Nucleus accumbens (tissue), 56 donors: ENCODE measurements at places on chromosomes 7 and 10.

- DNase-seq, result no peak
These were observed 101.3 kb downstream of the MDFIC start for GRCh38 chr7:115023219-115023618.

- DNase-seq, result no peak
These were observed 110.1 kb downstream of the PLCE1 start for GRCh38 chr10:94103801-94104221.

GRCh38 chr7:135995748-135996147 is 18.6 kb upstream of the MTPN start:
- DNase-seq, result no peak

GRCh38 chr10:47008769-47009168 is 97.5 kb downstream of the PTPN20 start:
- DNase-seq, result no peak

DNA sequence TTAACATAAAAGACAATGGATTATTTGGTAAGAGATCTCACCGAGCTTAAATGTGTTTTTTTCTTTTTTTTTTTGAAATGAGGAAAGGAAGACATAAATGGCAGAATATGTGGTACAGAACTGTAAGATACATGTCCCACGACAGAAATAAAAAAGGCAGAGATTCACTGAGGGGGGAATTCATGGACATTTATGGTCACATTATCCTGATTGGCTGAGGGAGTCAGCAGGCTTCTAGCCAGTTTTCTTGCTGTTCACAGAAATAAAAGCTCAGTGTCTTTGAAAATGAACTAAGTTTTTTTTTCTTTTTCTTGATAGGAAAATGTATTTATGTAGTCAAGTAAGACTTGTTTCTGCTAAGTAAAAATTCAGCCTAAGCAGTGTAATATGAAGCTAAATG is 8.2 kb upstream of the FAS start:
- no peak for DNase-seq

GRCh38 chr7:113483657-113484056 is 365.3 kb upstream of the SMIM30 start:
- DNase-seq, result no peak

- DNase-seq, result no peak
These were observed 396.7 kb downstream of the EXOC4 start for GRCh38 chr7:133649593-133649992.

DNA sequence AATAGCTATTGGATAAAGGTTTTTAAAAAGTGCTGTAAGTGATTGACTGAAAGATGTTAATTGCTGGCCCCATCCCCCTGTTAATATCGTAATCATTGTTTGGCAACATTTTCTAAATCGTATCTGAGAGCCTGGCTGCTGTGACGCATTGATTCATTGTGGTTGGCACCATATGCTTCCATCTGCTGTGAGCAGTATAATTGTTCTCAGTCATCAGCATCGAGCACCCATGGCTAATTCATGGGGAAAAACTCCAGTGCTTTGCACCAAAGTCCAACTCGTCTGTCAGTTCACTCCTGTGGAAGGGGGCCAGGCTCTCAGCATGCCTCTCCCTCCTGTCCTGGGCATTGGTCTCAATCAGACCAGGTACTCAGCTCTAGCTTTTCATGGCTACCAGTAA is 205.2 kb downstream of the STK31 start:
- DNase-seq, result no peak

- no peak for DNase-seq
These were observed 114.5 kb downstream of the LARP4B start for GRCh38 chr10:816958-817357.

DNA sequence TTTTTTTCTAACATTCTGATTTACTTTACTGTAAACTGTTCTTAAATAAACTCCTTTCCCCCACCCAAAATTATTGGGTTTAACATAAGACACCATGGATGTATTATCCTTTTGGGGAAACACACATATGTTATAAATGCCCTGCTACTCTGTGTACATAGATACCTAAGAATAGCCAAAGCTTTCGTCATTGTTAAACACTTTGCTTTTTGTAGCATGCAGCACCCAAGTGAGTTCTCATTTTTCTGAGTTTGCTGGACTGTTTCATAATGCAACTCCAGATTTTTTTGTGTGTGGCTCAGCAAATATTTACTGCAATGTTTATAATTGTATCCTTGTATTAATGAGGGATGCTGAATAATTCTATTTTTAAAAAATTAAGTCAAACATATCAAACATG is 86.9 kb downstream of the VTI1A start:
- no peak for DNase-seq

DNA sequence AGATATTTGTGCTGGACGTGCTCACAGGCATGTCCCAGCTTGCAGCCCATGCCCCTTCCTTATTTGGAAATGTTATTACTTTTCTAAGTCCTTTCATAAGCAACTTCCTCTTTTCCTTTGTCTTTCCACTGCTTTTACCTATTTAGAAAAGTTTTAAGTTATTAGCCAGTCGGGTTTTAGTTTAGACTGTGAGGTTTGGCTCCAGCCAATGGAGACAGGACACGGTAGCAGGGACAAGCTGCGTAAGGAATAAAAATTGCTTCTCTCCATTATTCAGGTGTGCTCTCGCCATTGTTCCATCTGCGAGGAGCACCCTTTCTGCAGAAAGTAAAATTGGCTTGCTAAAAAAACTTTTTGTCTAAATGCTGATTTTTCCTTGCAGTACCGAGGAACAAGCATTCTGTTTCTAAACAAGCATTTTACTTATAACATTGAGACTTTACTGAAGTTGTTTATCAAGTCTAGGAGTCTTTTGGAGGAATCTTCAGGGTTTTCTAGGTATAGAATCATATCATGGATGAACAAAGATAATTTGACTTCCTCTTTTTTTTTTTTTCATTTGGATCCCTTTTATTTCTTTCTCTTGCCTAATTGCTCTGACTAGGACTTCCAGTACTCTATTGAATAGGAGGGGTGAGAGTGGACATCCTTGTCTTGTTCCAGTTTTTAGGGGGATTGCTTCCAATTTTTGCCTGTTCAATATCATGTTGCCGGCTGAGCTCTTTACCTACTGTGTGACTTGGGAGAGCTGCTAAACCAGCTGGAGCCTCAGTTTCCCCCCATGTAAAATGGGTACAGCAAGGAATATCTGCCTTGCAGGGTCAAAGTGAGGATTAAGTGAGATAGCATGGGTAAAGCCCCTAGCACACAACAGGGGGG is 63.8 kb downstream of the ALOX5 start:
- DNase-seq, result no peak

DNA sequence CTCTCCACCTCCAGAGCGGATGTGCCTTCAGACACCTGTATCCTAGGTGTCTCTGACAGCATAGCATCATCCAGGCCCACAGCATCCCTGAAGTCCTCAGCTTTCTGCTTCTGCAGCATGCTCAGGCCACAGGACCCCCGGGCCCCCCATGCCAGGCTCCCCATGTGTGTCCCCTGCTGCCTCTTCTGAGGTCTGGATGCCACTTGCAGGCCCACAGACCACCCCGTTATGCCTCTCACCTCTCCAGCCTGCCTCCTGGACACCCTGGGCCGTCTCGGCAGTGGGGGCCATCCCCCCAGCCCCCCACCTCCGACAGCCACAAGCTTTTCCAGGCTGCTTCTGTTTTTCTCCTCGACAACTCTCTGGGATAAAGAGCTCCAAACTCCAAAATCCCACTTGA is 84.4 kb downstream of the WNT2 start:
- DNase-seq, result no peak

GRCh38 chr7:24882989-24883621 is 96.9 kb downstream of the OSBPL3 start:
- DNase-seq, result no peak

GRCh38 chr10:103273041-103273441 is 3.9 kb upstream of the INA start:
- DNase-seq, result no peak

DNA sequence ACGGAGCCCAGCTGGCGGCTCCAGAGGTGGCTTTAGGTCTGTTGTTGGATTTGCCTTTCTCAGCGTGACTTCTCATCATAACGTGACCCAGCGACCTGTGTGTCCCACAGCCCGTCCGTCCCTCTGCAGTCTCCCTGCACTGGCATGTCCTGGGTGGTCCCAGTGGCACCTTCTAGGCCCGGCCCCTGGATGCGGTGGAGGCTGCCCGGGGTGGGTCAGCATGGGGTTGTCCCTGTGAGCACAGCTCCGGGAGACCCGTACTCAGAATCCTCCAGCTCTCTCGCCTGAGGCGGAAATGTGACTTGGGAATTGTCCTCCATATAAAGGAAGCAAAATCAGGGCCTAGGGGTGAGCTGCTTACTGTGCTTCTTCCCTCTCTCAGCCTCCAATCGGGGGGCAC is 25.6 kb upstream of the AP5Z1 start:
- no peak for DNase-seq

DNA sequence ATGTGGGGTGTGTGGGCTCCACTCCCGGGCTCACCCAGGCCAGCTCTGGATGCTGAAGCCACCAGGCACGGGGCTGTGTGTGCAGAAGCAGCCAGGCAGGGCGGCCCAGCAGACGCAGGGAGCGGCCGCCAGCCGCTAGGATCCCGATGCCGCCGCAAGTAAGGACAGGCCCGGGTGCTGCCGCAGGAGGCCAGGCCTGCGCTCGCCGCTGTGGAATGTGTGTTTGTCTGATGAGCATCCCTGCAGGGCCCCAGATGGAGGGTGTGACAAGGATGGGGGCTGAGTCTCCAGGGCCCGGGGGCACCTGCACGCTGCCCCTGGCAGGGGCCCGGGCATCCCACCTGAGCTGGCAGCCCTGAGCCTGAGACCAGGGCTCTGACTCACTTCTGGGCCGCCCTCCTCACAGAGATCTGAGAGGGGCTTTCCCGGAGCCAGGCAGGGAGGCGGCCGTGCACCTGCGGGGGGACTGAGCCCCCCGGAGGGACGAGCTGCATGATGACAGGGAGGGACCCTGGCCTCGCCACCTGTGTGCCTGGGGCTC is 101.5 kb downstream of the FOXL3 start:
- no peak for DNase-seq

- peak; percentile 7 for DNase-seq
These were observed 101.8 kb upstream of the MKLN1 start for GRCh38 chr7:131225619-131226513.

DNA sequence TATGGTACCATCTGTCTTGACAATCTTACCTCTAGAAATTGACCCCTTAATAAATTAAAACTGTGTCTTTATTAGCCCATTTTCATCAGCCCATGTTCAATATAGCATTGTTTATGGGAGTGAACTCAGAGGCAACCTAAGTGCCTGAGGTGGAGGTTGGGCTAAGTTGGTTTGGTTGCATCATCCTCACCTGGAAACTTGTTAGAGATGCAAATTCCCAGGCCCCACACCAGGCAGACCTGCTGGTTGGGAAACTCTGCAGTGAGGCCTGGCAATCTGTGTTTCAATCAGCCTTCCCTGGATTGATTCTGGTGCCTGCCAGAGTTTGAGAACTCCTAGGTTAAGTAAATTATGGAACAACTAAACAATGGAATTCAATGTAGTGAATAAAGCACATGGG is 9.4 kb upstream of the FAM170B start:
- no peak for DNase-seq

GRCh38 chr7:33760834-33761233 is 144.5 kb upstream of the BMPER start:
- DNase-seq, result no peak

DNA sequence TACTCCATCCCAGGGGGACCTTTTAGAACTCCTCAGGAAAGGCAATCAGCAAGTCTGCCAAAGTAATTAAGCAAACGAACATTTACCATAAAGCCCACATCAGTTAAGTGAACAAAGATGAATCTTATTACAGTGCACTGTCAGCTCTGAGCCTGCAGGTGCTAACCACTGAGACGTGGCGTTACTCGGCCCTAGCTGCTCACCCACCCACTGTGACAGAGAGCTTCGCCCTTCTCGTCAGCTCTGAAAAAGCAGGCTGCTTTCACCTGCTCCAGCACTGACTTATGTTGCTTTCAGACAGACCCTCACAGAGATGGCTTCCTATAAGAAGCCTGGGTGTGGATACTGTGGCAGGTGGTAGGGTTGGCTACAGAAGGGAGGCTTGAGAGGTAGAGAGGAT is 57.7 kb upstream of the KCNIP2 start:
- DNase-seq, result no peak

DNA sequence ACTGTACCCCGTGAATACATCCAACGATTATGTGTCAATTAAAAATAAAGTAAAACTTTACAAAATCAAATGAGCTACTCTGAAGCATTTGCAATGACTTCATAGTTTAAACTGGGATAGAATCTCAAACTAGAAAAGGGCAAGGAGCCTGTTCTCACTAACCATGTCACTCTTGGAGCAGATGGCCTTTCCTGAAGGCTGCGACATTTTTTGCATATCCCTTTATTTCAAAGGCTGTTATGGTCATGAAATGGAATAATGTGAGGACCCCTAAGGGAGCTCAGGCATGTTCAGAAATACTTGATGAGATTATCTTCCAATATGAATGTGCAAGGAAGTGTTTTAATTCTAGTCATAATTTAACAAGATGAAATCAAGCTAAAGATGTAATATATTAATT is 679.4 kb downstream of the NRG3 start:
- DNase-seq, result no peak

GRCh38 chr10:79197558-79197957 is 128.8 kb downstream of the ZMIZ1 start:
- DNase-seq, result no peak

DNA sequence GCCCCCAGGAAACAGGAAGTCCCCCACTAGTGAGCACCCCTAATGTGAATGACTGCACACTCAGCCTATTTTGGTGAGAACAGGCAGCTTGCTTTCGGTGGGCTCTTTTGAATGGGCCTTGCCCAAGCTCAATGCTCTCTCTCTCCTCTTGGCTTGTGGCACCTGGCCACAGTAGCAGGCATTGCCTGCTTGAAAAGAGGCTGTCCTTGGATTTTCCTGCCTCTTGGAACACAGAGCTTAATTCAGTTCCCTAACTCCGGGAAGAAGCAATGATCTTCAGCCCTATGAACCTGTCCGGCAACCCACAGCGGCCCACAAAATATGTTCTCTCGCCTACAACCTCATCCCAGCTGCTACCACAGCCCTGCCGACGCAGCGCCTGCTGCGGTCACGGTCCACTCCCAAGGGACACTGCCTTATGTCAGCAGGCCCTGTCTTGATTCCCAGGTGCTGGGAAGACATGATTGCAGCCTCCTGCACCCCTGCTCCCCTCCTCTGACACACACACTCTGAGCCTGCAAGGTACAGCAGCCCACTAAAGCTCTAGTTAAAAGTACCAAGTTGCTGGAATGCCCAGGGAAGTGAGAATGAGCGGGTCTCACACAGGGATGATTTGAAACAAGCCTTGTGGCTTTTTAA is 715.5 kb upstream of the GALNT17 start:
- no peak for DNase-seq

DNA sequence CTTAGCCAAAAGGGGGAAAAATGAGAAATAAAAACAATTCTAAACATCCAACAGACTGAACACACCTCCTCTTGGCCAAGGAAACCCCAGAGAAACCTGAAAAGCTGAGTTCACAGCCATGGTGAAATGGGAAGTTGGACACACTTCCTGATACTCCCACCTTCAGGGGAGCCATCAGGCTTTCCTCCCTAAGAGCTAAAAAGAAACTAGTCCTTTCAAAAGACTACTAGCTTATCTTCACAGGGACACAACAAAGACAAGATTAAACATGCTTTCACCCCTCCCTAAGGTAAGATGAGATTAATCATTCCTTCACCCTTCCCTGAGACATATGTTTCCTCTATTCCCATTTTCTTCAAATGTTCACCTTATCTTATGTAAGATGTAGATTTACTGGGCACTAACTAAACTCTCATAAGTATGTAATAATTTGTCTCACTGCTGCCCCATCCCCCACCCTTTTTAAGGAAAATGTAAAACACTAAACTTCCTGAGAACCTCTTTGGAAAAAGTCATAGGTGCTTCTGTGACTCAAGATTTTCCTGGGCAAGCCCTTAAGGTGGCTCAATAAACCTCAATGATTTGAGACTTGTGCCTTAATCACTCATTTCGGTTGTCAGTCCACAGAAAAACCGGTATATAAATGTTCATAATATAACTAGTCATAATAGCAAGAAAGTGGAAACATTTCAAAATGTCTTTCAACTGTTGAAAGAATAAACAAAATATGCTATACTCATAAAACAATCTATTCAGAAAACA is 40.5 kb downstream of the HTR7 start:
- no peak for DNase-seq
